ENCODE measurements at places on chromosomes 3 and 15.

GRCh38 chr15:93477721-93478120 is 388.7 kb upstream of the RGMA start:
- DNase-seq: no peak

- DNase-seq: no peak
Observed at GRCh38 chr3:140469491-140469890, 208.4 kb upstream of the TRIM42 start.

GRCh38 chr3:49903451-49904424 is at the start of gene MST1R:
Gene MST1R (minus strand): TSS chr3:49903873. CDS start chr3:49903609, 264 bp downstream.
- peak; percentile 80 for DNase-seq

DNA sequence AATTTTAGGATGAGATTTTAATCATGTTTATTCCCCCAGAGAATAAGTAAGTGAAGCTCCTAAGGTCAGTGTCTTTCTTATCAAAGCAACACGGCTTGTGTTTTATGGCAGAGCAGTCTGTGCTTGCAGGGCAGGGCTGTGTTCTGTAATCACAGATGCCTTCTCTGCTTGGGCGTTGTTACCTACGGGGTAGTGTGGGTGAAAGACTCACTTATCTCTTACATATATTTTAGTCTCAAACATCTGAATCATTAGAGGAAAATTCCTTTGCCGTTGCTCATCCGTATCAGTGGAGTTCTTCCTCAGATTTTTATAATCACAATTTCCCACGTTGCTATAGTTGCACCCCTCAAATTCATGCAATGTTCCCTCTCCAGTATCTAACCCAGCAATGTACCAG is 271.7 kb upstream of the MEIS2 start:
- no peak for DNase-seq

DNA sequence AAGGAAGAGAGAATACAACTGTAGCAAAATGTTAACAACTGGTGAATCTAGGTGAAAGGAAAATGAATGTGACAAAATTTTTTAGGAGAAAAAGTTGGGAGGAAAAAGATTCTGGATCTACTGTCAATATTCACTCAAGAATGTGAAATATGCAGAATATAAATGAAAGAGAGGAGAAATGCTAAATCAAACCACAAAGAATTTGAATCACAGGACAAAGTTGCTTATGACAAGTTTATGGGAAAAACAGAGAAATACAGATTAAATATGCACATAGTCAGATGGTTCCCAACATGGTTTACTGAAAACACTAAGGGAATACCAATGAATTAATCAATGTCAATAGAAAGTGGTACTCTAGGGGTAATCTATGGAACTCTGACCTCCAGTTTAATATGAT is 27.6 kb downstream of the C3orf33 start:
- DNase-seq: no peak

DNA sequence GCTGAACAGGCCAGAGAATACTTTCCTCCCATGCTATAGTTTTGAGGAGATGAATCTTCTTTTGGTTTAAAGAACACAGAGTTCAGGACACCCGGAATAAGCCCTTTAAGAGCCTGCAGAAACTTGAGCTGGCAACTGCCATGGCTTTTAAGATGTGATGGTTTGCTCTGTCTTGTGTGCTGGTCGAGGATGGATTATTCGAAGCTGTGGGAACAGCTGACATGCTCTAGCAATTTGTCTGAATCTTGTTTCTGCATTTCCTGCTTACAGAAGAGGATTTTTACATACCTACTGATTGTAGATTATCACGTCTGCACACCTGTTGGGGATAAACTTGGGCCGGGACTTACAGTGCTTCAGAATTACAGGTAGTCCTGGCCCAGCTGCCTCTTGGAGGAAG is 396.9 kb downstream of the LRTM1 start:
- no peak for DNase-seq

DNA sequence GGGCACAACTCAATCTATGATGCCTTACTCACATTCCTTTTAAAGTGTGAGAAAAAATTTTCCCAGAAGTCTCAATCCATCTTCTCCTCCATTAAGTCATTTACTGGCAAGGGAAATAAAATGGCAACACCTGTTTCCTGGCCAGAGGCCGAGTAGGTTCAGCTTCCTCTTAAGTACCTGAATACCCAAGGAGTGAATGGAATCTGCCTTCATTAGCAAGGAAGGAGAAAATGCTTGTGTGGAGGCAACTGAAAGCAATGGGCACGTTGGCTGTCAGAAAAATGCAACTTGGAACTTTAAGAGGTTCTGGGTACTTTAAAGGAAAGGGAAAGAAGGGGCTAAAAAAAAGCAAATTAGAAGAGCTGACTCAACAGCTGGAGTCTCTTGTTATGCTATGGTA is 423.6 kb upstream of the ARL6 start:
- DNase-seq: no peak

DNA sequence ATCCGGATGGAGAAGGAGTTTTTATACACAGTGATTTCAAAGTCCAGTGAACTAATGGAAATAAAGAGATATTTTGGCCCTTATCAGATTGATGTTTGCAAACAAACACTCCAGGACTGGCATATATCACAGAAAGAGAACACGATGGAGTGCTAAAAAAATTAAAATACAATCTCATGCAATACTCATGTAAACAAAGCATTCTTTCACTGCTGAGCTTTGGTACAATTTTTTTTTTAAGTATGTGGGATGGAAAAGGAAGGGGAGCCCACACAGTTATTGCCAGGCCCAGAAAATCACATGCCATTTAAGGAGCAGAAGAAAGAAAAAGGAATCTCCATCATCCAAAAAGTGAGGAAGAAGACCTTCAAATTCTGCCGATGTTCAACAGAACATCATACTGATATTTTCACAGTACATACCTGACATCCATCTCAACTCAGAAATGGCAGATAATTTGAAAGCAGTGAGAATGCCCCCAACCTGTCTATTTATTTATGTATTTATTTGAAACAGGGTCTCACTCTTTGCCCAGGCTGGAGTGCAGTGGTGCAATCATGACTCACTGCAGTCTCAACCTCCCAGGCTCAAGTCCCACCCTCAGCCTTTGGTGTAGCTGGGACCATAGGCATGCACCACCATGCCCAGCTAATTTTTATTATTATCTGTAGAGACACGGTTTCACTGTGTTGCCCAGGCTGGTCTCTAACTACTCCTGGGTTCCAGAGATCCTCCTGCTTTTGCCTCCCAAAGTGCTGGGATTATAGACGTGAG is 107.5 kb upstream of the SLC2A2 start:
- DNase-seq: no peak

GRCh38 chr15:48646331-48646730 is 822 bp upstream of the FBN1 start:
- no peak for DNase-seq

DNA sequence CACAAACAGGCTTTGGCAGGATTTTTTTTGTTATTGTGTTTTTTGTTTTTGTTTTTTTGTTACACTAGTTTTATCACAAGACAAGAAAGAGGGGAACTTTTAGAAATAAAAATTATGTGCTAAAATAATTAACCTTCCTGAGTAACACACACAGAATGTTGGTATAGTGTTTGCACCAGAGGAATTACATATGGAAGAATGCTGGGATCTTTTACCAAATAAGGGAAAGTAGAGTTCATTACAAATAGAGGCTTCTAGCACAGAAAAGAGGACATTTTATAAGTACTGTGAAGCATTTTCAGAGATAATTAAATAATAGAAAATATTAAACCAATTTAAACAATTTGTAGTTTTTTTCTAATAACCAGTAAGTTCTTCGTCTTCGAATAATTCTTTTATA is 116.0 kb downstream of the IGF1R start:
- DNase-seq: no peak

DNA sequence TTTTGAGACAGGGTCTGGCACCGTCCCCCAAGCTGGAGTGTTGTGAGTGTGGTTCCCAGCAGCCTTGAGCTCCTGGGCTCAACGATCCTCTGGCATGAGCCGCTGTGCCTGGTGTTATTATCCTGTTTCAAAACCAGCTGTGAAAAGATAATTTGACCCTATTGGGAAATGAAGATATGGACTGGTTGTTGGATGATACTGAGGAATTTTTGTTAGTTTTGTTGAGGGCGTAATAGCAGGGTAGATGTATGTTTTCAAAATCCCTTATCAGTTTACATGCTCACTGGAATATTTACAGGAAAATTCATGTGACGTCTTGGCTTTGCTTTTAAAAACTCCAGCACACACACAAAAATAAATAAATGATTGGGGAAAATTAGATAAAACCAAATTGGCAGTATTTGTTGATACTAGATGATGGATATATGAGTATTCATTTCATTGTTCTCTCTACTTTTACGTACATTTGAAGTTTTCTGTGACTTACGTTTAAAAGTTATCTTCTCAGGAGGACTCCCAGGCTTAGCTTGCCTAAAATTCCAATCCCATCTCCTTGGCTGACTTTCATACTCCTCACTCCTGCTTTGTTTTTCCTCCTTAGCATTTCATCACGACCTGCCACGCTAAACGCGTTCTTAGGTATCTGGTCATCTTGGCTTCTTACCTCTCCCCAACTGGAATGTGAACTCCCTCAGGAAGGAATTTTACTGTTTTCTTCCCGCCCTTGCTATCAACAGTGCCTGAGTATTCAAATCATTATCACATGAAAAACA is 56.8 kb upstream of the TFRC start:
- DNase-seq: no peak

- no peak for DNase-seq
Observed at GRCh38 chr3:156181509-156181908, 61.1 kb downstream of the KCNAB1 start.

DNA sequence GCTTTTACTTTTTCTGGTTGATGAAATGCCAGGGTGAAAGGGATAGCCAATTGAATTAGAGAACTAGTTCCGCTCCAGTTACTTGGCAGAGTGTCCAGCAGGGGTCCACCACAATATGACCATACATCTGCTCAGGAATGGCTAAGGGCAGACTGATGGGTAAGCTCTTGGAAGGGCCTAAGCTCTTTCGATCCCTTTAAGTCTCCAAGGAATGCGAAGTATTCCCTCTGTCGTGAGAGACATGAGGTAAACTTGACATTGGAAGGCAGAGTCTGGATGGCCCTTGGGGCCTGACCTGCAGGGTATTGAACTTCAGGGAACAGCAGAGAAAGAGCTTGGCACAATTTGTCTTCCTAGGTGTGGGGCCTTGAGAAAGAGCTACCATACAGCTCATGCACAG is 805.8 kb downstream of the PLOD2 start:
- DNase-seq: no peak

- no peak for DNase-seq
Observed at GRCh38 chr3:148796799-148797198, 30.8 kb upstream of the CPB1 start.

- no peak for DNase-seq
Observed at GRCh38 chr3:13068269-13069010, 4.8 kb downstream of the IQSEC1 start.

DNA sequence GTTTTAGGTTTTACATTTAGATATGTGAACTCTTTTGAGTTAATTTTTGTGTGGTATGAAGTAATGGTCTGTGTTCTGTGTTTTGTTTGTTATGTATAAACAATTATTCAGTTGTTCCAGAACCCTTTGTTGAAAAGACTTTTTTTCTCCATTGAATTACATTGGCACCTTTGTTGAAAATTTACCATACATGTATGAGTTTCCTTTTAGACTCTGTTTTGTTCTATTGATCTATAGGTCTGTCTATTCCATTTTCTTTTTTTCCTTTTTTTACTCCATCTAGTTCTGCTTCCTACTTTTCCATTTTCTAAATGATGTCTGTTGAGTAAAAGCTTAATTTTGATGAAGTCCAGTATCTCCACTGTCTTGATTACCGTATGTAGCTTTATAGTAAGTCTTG is 31.4 kb downstream of the ARIH2 start:
- DNase-seq: no peak

DNA sequence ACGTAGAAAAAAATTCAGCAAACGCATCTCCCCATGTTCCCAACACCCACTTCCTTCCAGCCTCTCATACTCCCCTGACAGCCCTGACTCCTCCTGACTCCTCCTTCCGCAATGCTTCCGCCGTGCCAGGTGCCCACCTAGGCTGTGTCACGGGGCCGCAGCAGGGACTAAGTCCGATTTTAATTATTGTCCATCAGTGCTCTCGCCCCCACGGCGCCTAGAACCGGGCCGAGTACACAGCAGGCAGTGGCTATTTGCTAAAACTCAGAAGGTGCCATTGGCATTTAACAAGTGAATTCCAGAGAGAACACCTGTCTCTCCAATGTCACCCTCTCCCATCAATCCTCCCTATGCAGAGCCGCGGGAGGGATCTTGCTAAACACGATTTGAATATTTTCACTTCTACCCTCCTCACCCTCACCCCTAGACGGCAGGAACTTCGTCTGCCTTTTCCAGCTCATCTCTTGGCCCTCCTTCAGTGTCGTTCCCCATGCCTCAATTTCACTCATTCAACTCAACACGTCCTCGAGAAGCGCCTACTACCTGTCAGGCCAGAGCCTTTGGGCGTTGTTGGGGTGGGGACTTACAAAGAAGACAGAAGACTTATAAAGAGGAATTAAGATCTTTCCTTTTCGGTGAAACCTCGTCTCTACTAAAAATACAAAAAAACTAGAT is 11.5 kb upstream of the SHF start:
- DNase-seq: peak; percentile 51

DNA sequence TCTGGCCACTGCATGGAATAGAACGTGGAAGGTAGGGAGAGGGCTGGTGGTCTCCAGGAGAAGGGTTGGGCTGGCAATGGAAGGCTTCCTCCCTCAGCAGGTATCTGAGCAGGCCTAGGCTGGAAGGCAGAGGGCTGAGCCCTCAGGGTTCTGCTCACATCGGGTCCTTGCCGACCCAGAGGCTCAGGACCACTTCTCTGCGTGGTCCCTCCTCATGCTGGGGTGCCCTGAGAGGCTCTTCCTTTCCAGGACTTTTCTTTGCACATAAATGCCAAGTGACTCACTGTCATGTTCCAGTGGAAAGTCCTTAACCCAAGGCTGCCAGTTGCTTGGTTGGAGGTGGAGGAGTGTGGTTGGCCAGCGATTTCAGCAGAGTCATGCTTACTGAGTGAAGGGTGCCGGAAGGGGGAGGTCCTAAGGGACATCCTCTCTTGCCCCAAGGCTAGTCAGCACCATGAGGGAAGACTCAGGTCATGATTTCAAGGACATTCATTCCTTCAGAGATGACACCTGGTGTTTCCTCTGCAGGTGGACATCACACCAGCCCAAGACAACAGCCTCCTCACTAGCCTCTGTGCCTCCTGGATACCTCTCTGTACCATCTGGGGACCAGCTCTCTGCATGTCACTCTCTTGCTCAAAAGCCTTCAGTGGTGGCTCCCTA is 8.2 kb downstream of the SLC6A6 start:
- DNase-seq: peak; percentile 83

GRCh38 chr15:35290301-35290721 is 205.2 kb upstream of the NANOGP8 start:
- no peak for DNase-seq

DNA sequence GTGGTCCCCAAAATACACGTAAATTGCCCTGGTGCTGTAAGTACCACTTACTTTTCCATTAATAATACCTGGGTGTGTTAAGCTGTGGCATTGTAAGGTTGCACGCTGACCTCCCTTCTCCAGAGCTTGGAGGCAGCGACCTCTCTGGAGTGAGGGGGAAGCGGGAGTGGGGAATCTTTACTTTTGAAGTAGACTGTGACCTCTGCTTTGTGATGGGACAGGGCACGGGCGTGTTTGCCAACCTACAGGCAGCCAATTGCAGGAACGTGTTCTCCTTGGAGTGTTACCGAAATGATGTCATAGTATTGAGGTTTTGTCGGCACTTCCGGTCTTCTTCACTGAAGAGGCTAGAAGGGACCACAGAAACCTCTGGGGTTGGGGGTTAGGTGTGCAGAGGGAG is 227.3 kb upstream of the C2CD4B start:
- DNase-seq: peak; percentile 37

GRCh38 chr15:85589851-85590250 is 204.9 kb downstream of the KLHL25 start:
- no peak for DNase-seq
